Activated CD4-positive, CD25-positive, alpha-beta regulatory T cell treated with anti-CD3 and anti-CD28 coated beads, Interleukin-2, amount 50 U/mL, for 24 hours (primary cell): ENCODE measurements at places on chromosomes 4 and X.

GRCh38 chrX:154482786-154483185 lies 3.6 kb downstream of the UBL4A start:
- no peak for ATAC-seq

DNA sequence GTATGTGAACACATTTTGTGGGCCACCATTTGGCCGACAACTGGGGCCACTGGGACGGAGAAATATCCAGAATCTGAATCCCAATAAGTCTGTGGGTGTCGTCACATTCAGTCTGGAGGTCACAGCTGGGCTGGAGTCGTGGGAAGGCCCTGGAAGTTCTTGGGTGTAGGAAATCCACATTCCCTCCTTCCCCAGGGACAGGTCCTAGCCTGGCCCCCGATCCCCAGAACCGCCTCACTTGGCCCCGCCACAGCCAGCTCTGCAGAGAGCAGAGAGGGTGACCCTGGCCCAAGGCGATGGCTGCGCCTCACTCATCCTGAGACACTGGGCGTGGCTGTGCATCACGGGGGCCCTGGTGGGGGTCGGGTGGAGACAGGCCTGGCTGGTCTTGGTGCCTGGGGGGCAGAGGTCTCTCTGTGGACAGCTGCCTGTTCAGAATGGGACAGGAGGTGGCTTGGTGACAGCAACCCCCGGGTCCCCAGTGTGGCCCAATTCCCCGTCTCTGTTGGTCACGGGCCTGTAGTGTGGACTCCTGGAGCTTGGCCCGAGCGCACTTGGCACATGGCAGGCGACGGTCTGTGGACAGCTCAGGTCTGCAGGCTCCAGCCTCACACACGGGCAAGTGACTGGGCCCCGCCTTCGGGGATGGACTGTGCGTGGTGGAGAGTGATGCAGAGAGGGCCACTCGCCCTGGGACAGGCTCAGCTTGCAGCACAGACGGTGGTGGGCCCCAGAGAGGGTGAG lies 16.4 kb downstream of the DOK7 start:
- no peak for ATAC-seq

- no peak for ATAC-seq
These were observed 121.2 kb downstream of the GASK1B start for GRCh38 chr4:158051401-158052235.

- no peak for ATAC-seq
These were observed 34.6 kb downstream of the PRPS2 start for GRCh38 chrX:12825801-12826200.

- ATAC-seq, result no peak
These were observed 67.2 kb upstream of the NPNT start for GRCh38 chr4:105828074-105828473.

- ATAC-seq, result no peak
These were observed 18.1 kb upstream of the ZXDB start for GRCh38 chrX:57573754-57574153.

- ATAC-seq, result no peak
These were observed 98.3 kb upstream of the ATOH1 start for GRCh38 chr4:93730251-93730650.
